ENCODE measurements at places on chromosomes 3 and 15.

- DNase-seq = no peak
Measured at GRCh38 chr3:133836497-133837158, 31.0 kb downstream of the SRPRB start.

DNA sequence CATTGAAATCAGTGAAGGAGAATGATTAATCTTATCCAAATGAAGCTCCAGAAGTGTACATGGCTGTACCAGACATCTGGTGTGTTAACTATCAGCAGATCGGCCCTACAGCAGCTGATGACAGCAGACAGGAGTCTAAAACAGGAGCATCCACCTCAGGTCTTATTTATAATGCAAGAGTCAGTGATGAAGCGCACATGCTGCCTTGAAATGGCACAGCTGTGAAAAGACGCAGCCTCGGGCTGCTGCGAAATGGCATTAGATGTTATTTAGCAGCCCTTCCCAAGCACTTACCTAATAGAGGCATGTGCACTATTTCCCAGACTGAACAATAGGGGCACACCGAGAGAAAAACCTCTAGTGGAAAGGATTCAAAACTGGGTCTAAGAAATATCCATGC lies 472.3 kb upstream of the CBLB start:
- DNase-seq = no peak

GRCh38 chr3:56122911-56123310 lies 345.4 kb downstream of the ERC2 start:
- DNase-seq = no peak

GRCh38 chr3:108004647-108005046 lies 86.2 kb downstream of the CD47 start:
- no peak for DNase-seq

DNA sequence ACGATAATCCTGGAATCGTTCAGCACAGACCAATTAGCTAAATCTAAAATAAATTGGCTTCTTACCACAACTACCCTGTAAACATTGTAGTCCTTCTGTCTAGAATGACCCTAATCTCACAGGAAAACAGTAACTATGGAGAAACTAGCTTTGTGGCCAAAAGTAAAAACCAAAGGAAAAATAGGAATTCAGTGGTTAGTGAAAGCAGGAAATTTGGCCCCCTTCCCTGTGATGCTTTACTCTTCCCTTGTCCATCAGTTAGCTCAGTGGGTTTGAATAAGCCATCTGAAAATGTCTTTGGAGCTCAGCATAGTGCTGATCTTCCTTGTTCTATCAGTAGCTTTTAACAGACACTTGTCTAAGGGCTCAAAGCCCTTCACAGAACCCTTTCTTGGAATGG lies 1.6 kb downstream of the NMD3 start:
- DNase-seq = peak; percentile 18

- no peak for DNase-seq
Measured at GRCh38 chr3:153596401-153596800, 434.4 kb downstream of the RAP2B start.

DNA sequence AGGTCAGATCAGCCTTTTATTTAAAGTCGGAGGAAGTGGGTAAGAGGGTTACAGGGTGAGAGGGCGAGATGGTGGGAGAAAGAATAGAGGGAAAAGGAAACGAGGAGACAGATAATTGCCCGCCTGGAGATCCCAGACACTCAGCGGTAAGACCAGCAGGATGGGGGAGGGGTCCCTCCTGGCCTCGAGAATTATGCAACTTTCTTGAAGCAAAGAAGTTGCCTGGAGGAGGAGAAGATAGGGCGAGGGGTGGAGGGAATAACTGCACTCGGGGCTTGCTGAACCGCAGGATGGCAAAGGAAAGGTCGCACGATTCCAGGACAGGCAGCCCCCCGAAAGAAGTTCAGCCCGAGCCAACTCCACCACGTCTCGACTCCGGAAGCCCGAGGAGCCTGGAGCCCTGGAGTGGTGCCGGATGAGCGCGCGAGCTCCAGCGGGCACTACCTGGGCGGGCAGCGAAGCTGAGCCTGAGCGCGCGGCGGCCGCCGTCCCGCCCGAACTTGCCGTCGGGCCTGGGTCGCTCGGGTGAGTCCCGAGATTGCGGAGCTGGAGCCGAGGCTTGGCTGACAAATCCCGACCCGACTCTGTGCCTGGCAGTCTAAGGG lies 402 bp downstream of the WWTR1 start:
- no peak for DNase-seq

DNA sequence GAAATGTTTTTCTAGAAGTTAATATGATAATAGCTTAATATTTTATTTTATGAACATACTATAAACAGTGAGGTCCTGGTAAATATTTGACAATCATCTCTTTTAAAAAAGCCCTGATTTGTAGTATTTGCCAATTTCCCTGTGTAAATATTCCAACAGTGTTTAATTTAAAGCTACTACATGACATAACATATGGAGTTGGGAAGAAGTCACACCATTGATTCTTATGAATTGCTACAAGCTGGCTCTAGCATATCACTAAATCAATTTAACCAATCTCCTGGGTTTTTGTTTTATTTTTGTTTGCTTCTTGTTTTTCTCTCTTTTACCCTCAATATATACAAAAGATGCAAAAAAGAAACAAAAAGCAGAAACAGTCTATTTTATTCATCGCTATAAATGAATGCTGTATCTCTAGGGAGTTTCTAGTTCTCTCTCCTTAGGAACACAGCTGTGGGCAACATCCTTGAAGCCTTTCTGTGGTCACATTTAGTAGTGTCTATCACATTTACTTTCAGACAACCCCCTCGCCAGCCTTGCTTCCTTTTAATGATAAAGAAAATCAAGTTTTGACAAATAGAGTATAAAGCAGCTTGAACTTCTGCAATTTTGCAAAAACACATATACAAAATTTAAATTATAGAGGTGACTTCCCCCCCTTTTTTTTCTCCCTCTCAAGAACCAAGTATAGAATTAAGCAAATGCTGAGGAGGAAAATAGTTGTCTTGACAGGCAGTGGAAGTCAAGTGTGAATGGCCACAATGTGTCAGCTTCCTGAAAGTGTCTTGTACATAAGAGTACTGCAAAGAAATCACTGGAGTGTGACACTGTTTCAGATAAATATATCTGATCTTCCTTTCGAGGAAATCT lies 21.4 kb downstream of the CCR1 start:
- no peak for DNase-seq

GRCh38 chr3:23785882-23786281 lies 19.9 kb upstream of the UBE2E1 start:
- no peak for DNase-seq

- peak; percentile 38 for DNase-seq
Measured at GRCh38 chr3:112043621-112044201, 9.2 kb downstream of the TMPRSS7 start.

GRCh38 chr15:67833710-67834511 lies 5.9 kb downstream of the RNU6-1 start:
- DNase-seq = peak; percentile 27

GRCh38 chr3:184236033-184236410 lies 6.6 kb downstream of the VWA5B2 start:
- DNase-seq = no peak

DNA sequence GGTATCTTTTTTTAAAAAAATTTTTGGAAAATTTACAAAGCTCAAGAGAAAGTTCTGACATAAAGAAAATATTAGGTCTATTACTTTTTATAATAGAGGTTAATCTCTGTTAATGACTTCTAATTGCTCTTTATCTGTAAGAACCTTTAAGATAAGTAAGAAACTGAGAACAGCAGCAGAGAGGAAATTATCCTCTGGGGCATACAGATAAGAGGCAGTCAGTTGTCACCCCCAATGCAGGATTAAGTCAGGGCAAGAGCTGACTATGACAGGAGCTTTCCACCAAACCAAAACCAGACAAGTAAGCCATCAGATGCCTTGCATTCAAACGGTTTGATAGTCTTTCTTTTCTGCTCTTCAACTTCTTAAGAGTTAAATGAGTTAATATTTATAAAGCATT lies 149.0 kb downstream of the GSK3B start:
- DNase-seq = no peak

GRCh38 chr3:62159709-62160092 lies 213.6 kb downstream of the FEZF2 start:
- DNase-seq = peak; percentile 54

Measured in muscle of arm (tissue), 14 donors.